ENCODE measurements at places on chromosomes 6 and 20.

GRCh38 chr20:37757550-37757949, 63.7 kb downstream of the CTNNBL1 start:
- peak; percentile 11 for DNase-seq

DNA sequence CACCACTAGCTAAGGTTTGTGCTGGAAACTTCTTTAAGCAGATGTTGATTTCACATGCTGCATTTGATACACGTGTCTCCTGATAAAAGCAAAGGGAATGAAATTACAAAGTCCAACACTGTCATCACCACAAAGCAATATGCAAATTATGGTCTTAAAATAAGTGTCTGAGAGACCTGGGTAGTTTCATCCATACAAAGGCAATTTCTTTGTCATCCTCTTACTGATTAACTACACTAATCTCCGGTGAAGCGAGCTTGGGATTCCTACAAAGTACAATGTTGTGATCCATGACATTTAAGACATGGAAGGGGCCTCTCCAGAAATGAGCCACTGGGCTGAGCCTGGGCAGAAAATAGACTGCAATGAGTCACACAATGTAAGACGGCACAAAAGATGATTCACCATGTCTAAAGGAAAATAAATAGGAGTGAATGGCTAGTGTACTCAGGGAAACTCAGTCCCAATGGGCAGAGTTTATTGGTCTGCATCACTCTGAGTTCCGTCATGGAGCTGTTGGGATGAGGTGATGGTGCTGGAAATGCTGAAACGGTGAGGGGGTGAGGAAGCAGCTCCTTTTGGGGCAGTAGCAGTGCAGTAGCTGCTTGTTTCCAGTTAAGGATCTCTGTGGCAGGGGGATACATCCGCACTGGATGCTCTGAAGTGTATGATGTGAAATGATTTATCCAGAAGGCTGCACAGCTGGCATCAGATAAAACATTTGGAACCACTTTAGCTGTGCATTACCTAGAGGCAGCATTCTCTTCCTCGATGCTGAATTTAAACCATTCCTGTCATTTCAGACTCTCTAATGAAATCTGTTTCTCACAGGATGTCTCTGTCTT, 103.3 kb downstream of the IBTK start:
- no peak for DNase-seq

- no peak for DNase-seq
These were observed 236.8 kb upstream of the MARCKS start for GRCh38 chr6:113620386-113620785.

DNA sequence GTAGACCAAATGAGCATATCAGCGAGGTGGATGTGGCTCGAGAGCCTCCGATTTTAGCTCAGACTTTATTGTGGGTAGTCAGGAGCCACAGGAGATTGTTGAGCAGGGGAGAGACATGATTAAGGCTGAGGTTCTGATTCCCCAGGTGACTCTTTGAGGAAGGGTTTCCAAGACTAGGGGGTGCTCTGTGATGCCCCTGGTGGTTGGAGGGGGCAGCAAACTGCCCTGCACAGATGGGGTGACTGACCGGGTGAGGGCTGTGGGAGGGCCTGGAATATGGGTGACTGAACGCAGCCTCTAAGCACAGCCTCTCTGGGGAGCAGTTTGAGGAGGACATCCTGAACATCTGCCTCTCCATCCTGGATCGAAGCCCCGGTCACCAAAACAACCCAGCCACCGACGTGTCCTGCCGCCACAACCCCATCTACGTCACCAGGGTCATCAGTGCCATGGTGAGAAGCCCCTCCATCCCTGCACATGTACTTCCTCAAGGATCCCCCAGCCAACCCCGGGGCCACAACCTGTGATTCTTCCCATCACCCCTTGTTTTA, 17.0 kb downstream of the TGM6 start:
- no peak for DNase-seq

GRCh38 chr6:132209351-132209750, 191.9 kb downstream of the MOXD1 start:
- no peak for DNase-seq

GRCh38 chr6:151136141-151136755, 103.5 kb upstream of the AKAP12 start:
- no peak for DNase-seq

- no peak for DNase-seq
These were observed 64.9 kb upstream of the BHLHE23 start for GRCh38 chr20:63071541-63072181.

- DNase-seq = no peak
These were observed 54.3 kb downstream of the SLC23A2 start for GRCh38 chr20:4946986-4947385.

- no peak for DNase-seq
These were observed 203.2 kb downstream of the MOXD1 start for GRCh38 chr6:132198040-132198439.

GRCh38 chr6:36328600-36328999, 8.1 kb downstream of the BNIP5 start:
- DNase-seq = no peak

GRCh38 chr6:63278916-63279315, 40.9 kb downstream of the LGSN start:
- DNase-seq = no peak

- DNase-seq = peak; percentile 29
These were observed 72.9 kb downstream of the TOX2 start for GRCh38 chr20:43987531-43987930.

DNA sequence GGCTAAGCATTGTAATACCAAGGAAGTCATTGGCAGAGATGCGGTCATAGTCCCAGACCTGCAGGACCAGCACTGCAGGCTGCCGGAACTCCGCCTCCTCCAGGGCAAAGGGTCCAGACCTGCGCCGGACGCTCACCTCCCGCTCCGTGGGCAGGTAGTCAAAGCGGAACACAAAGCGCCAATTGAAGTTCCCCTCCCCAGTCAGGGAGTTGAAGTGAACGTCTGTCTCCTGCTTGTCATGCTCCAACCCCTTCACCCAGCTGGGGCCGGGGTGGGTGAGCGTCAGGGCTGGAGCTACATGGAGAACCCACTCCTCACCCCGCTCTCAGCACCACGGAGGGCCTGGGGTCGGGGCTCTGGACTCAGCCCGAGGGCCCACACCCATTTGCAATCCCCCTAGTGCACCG, 18.2 kb downstream of the ERGIC3 start:
- DNase-seq = no peak

- DNase-seq = no peak
These were observed 17.0 kb downstream of the DACT2 start for GRCh38 chr6:168302534-168302933.

DNA sequence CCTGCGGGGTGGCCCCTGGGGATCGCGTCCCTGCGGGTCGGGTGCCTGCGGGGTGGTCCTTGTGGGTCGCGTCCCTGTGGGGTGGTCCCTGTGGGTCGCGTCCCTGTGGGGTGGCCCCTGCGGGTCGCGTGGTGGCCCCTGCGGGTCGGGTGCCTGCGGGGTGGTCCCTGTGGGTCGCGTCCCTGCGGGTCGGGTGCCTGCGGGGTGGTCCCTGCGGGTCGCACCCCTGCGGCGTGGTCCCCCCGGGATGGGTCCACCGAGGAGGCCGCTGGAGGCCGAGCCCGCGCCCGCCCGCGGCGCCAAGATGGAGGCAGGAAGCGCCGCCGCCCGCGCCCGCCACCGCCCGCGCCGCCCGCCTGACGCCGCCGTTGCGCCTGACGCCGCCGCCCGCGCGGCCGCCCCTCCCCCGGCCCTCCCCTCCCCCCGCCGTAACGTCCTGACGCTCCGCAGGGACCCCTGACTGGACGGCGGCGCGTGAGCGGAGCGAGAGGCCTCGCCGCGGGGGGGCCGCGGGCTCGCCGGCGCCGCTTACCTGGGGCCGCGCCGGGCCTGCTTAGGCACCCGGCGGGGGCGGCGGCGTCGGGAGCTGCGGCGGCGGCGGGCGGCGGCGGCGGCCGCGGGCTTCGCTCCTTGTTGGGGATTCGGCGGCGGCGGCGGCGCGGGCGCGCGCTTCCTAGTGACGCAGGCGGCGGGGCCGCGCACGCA, at the start of gene GMEB2:
Gene GMEB2, minus strand, starts transcription at position 678 of the 705 bp plus-strand sequence. CDS start 7,704 bp downstream, outside the sequence.
- DNase-seq = peak; percentile 88

GRCh38 chr6:167996424-167997199, 859 bp upstream of the KIF25 start:
- DNase-seq = no peak

- no peak for DNase-seq
These were observed 4.6 kb upstream of the TXNDC5 start for GRCh38 chr6:7914991-7915789.

DNA sequence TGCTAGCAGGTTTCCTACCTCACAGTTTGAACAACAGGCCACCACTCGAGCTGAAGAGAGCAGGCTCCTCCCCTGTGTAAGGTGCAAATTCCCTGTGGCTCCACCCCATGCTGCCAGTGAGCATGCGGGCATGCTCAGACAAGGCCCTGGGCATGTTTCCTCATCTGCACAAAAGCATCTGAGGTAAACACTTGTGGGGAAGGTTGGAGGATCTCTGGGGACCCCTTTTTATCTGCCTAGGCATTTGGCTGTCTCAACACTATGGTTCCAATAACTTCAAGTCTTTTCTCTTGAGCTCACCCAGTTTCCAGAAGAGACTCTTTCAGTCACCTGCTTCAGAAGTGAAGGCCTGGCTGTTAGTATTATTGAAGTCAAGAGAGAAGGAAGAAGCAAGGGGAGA, 9.4 kb downstream of the C6orf58 start:
- no peak for DNase-seq

DNA sequence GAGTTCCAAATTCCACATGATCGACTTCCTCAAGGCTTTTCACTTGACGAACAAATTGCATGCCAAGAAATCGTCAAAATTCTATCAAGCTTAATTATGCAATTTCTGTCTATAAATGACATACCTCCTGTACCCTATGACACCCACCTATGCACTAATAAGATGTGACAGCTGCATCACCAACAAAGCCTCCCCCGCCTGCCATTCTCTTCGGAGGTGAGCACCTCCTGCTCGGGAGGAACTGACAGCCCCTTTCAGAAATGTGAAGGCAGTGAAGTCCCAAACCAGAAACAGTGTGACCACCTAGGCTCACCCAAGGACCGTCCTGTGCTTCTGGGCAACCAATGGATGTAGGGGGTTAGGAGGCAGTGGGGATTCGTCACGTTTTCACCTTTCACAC, 37.1 kb downstream of the GPR6 start:
- no peak for DNase-seq

DNA sequence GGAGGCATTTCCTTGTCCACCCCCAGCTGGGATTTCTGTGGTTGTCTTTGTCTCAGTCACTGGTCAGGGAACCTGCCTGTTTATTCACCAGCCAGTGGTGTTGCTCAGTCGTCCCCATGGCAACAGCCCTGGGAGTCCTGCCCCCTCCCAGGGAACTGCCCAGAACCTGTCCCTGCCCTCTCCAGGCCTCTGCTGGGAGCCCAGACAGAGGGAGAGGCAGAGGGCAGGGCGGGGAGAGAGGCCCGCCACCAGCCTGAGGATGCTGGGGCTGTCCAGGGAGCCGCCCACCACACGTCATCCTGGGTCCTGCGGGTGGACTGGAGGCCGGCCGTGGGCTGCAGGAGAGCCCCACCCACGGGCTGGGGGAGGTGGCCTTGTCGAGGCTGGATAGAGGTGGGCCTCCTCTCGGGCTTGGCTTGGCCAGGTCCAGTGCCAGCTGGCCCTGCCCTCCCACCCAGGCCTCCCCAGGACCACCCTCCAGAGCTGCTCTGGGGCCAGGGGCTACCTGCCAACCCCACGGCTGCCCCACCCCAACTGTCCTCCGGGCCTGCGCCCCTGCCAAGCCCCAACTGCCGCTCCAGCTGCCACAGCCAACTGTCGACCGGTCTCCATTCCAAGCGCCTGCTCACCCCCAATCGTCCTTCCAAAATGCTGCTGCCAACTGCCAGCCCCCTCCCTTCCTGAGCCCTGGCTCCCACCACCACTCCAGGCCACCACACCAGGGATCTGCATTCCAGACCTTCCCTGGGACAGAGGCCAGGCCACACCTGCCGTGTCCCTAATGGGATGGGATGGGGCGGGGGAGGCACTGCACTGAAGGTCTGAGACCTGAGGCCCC, 4.2 kb upstream of the ZBTB46 start:
- DNase-seq = peak; percentile 50

- DNase-seq = peak; percentile 99
These were observed at the start of gene AGPAT4 for GRCh38 chr6:161273752-161274487. TSS of gene AGPAT4 (minus strand) at chr6:161274061. CDS start at chr6:161232213, 41,848 bp downstream.

- no peak for DNase-seq
These were observed 24.9 kb downstream of the SESN1 start for GRCh38 chr6:109069746-109070145.

DNA sequence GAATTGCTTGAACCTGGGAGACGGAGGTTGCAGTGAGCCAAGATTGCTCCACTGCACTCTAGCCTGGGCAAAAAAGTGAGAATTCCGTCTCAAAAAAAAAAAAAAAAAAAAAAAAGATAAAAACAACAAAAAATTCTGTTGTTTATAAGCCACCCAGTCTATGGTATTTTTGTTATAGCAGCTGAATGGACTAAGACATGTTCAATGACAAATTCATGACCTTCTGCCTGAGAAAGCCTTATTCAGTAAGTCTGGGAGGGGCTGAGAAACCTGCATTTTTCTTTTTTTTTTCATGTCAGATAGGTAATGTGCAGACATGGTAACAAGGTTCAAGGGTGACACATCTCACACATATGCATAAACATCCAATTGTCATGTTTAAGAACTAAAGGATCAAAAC, 40.4 kb upstream of the TRAF3IP2 start:
- DNase-seq = no peak

GRCh38 chr6:130381012-130381411, 15.2 kb downstream of the TMEM200A start:
- no peak for DNase-seq

Measured in NCI-H1092 treated with DMSO at 0.1 percent for 48 hours (cell line).